ENCODE measurements at places on chromosomes 7 and 10. TPM values are rescaled to one million over a fixed set of nuclear protein-coding genes. Genes with fewer than 3 reads are reported as not detected.
A peak's percentile ranks its signal among the peaks of the same experiment; 100 is the strongest.

Gene EPO
- 0.23 TPM for total RNA-seq

DNA sequence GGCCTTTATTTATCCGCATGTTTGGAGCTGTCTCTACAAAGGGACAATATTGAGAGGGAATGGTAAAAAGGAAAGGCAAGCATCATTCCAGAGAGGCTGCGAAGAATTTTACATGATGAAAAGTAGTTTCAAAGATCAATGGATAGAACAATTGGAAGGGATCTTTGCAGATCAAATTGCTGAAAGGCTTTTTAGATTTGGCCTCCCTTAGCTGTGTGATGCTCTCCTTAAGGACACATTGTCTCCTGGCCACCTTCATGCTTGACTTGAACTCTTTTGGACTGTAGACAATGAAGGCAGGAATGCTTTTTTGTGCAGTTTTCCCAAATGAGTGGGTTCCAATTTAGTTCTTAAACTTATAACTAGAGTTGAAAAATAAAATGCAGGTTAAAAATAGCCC, 344.7 kb downstream of the ARL4A start:
- H3K4me1 ChIP-seq: peaks cover 86% of the 10 kb centered on the region
- no peak for DNase-seq
- no peaks in the 10 kb centered on the region for H3K27me3 ChIP-seq
- H3K4me3 ChIP-seq: peak overlapping the region; percentile 44
- peaks cover 8% of the 10 kb centered on the region for H3K36me3 ChIP-seq
- H3K27ac ChIP-seq: peak overlapping the region; percentile 73

DNA sequence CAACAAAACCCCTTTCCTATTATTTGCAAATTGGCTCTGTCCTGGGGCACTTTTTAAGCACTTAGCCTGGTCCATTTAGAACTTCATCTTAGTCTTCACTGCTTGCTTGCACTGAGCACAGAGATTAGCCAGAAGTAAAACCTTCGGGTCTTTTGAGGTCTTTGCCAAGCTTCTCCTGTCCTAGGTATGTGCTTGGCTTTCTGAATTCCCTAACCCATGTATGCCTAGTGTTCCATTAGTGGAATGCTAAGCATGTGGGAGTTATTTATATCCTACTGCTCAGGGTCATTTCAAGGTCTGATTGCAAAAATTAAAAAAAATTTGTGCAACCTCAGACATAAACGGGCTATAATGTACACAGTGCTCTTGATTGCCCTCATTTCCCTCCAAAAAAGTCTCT, 18.0 kb downstream of the ZNF37A start:
- H3K27ac ChIP-seq: no peak overlapping the region
- H3K27me3 ChIP-seq: no peaks in the 10 kb centered on the region
- no peak for DNase-seq

DNA sequence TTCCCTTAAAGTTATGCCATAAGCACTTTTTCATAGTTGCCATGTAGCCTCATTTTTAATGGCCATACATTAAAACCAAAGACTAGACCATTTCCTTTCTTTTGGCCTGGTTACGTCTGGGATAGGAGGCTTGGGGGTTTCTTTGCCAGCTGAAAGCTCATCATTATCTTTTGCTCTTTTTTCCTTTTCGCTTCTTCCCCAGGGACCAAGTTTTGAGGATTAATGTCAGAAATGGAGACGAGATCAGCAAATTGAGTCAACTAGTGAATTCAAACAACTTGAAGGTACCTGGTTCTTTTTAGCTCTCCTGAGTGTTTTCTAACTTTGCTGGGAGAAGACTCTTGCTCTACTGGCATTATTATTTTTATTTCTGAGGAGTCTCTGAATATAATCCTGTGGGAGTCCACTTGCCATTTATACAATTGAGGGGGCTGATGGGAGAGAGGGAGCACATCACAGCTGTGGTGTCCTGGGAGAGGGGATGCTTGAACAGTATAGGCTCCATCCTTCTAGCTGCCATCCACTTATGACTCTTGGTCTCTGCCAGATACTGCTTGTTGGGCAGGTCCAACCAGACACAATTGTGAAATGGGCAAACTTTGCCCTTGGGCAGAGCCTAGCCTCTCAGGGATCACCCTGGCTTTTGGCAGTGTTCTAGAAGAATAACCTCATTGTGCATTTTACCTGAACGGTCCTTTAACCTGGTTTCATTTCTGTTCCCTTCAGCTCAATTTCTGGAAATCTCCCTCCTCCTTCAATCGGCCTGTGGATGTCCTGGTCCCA, 5.8 kb downstream of the CPA4 start:
- H3K36me3 ChIP-seq: no peaks in the 10 kb centered on the region
- DNase-seq: no peak
- peaks cover 63% of the 10 kb centered on the region for H3K4me1 ChIP-seq
- H3K27me3 ChIP-seq: no peaks in the 10 kb centered on the region
- H3K4me3 ChIP-seq: no peak overlapping the region
- peak overlapping the region; percentile 65 for H3K27ac ChIP-seq

DNA sequence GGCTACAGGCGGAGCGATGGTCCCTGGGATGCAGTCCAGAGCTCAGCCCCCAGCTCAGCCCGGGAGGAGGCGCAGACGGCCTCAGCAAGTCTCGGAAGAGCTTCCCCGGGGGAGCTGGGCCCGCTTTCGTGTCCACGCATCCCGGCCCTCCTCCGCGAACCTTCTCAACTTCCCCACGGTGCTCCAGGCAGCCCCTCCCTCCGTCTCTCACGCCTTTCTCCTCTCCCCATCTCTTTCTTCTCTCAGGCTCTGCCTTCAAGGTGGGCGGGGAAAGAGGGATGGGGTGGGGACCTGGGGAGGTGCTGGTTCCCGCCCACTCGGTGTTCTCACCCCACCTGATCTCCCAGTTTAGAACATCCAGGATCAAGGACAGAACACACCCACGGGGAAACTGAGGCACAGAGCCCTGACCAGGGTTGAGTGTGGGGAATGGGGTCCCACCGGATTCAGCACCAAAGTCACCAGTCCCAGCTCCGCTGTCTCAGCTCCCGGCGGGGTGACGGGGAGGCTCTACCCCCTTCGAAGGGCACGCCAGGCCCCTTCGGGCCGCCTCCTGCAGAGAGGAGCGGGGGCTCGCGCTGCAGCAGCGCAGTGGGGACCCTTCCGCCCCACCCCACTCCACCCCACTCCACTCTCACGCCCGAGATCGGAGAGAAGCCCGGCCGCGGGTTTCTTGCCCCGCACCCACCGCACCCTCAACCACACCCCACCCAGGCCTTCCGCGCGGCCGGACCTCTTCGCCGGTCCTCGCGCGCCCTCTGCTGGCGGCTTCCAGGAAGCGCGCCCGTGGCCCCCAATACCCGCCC, 18.2 kb downstream of the POLL start:
- H3K36me3 ChIP-seq: no peaks in the 10 kb centered on the region
- peaks cover 82% of the 10 kb centered on the region for H3K27me3 ChIP-seq
- peaks cover 9% of the 10 kb centered on the region for H3K4me1 ChIP-seq
